Left hindlimb (tissue), 1 donor: ENCODE measurements at places on chromosomes 16 and 17.

DNA sequence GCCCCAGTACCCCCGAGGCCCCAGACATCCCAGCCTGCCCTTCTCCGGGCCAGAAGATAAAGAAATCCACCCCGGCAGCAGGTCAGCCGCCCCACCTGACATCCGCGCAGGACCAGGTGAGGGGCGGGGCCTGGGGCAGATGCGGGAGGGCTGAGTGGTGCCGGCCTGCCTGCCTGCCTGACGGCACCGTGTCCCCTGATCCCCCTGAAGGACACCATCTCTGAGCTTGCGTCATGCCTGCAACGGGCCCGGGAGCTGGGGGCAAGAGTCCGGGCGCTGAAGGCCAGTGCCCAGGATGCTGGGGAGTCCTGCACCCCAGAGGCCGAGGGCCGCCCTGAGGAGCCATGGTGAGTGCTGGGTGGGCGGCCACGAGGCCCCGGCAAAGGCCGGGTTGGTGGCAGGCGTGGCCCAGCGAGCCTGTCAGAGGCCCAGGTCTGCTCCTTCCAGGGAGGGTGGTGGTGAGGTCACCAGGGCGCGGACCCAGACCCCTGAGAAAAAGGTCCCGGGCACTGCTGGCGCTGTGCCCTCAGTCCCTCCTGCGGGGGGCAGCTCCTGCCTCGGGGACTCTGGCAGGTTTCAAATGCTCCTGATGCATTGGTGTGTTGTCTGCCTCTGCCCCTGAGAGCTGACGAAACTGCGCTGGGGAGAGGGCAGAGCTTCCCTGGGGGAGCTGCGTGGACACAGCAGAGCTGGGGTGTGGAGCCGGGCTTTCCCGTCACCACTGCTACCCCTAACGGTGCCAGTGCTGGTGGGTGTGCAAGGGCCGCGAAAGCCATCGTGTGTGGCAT is 1.2 kb downstream of the CDT1 start:
- peak; percentile 39 for DNase-seq

DNA sequence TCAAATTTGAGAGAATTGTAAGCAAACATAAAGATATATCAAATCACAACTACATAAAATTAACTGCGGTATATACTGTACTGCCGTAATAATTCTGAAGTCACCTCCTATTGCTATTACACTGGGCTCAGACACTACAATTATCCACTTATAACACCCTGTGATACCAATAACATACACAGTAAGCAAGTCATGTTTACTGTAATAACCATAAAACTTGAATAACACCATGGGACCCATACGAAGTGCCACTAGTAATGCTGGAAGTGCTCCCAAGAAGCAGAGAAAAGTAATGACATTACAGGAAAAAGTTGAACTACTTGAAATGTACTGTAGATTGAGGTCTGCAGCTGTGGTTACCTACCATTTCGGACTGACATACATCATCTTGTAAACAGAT is 24.0 kb downstream of the CMC2 start:
- no peak for DNase-seq

GRCh38 chr16:35751191-35751941 is 2292.0 kb downstream of the TP53TG3F start:
- no peak for DNase-seq

DNA sequence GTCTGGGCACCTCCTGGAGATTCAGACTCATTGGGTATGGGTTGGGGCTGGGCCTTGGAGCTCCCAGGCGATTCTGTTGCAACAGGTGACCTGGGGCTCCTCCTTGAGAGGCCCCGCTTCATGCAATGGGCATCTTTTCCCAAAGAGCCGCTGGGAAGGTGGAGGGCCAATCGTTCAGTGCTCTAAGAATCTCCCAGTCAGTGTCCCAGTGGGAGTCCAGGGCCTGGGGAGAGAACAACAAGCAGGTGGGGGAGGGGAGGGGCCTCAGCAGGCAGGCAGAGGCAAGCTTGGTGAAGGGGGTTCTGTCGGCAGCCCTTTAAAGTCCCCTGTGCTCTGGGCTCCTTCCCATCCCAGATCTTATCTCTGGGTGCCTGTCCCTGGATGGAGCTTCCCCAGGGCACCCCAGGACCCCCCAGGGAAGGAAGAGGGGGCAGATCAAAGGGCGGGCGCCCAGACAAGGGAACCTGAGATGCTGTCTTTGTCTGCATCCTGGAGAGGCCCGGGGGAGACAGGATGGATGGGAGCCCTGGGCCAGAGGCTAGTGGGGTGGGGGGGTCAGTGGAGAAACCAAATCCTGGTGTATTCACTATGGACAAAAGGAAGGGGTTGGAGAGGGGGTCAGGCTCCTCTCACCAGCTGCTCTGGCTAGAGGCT is 30.5 kb upstream of the NXPH3 start:
- no peak for DNase-seq

- peak; percentile 73 for DNase-seq
Measured at GRCh38 chr17:39123627-39124026, 27.8 kb downstream of the PLXDC1 start.

DNA sequence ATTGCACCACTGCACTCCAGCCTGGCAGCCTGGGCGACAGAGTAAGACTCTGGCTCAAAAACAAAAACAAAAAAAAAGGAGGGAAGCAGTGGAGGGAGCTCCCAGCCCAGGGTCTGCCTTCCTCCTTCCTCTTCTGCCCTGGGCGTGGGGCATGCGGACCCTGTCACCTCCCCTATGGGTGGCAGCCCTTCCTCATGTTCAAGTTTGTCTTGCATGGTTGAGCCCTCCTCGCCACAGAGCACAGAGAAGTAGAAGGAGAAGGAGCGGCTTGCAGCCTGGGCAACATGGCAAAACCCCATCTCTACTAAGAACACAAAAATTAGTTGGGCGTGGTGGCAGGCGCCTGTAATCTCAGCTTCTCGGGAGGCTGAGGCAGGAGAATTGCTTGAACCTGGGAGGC is 21.4 kb upstream of the TIMP2 start:
- DNase-seq: no peak

DNA sequence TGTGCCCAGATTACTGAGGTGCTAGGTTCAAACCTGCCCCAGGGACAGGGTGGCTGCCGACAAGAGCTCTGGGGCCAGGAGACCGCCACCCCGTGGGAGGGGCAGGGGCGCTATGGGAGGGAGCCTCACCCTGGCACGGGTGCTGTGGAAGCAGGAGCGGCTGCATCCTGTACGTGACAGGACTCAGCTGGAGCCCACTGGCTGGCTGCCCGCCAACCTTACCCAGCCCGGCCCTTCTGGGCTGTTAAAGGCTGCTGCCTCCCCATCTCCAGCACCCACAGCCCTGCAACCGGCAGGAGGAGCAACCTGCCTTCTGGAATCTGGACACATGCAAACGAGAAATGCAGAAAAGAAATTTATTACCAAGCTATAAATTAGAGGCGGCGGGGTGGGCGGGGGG is 11.2 kb downstream of the PAM16 start:
- peak; percentile 68 for DNase-seq

GRCh38 chr17:55304171-55304859 is 39.6 kb downstream of the HLF start:
- DNase-seq: no peak

DNA sequence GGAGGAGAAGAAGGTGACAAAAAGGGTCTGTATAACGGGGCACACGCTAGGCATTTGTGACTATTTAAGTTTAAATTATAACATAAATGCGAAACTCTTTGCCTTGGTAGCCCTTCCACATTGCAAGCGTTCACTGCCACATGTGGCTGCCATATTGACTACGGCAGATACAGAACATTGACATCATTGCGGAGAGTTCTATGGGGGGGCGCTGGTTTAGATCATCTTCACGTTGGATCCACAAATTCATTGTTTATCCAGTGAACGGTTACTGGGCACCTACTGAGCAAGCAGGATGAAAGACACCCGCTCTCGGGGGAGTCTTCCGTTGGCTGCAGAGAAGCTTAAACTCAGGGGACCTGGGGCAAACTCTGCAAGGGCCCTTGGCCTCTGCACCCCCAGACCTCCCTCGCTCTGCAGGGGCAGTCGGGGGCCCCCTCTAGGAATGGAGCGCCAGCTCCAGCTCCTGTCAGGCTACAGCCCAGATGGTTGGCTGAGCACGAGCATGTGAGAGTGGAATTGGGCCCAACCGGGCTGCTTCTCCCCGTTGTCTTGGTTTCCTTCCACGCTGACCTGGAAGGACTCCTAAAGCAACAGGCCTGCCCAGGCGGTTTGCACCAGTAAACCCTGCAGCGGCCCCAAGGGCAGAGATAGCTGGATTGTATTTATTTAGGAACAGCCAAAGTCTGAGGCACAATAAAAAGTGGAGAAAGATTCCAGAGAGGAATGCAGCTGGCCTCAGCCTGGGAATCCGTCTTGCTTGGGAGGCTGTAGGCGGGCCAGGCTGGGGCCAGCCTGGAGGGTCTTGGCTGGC is 172.2 kb downstream of the SEC14L1 start:
- peak; percentile 93 for DNase-seq
